D721Med (cell line): ENCODE measurements at places on chromosomes 2 and 18.

GRCh38 chr2:231894566-231895380 is 31.4 kb downstream of the NPPC start:
- no peak for DNase-seq

DNA sequence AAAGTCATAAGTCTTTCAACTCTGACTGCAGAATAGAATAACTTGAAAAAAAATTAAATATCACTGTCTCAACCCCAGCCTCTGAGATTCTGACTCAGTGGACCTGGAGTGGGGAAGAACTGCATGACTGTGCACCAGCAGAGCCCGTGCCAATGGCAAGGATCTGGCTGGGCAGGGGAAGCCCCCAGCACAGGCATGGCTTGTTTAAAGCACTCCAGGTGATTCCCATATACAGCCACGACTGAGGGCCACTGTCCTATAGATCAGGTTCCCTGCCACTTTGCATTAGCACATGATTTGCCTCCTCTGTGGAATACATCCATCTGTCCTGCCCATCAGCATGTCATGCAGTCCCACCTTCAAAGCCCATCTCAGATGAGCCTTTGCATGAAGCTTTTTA is 45.9 kb upstream of the NCK2 start:
- DNase-seq: no peak

DNA sequence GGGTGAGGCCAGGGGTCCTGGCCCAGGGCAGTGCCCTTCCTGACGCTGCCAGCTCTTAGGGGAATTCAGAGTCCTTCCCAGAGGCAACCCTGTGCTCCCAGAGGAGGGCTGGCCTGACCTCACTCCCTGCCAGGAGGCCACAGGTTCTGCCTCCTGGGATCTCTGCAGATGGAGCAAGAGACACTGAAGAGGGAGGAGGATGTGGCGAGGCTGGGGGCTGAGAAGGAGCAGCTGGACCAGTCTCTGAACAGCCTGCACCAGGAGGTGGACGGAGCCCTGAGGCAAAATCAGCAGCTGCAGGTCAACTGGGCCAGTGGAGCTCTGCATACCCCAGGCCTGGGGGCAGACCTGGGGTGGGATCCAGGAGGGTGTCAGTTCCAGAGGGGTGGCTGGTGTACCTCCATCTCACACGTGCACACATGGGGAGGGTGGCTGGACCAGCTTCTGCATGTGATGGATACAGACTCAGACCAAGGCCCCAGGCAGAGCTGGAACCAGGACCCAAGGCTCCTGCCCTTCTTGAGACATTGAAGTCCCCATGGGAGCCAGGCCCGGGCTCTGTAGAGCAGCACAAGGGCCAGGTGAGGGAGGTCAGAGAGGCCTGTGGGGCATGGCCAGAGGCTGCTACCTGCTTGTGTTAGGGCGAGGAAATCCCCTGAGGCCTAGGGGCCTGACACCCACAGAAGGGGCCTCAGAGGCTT is 9.7 kb upstream of the SNED1 start:
- DNase-seq: no peak

- DNase-seq: no peak
These were observed 434.7 kb downstream of the EIPR1 start for GRCh38 chr2:2942906-2943305.

DNA sequence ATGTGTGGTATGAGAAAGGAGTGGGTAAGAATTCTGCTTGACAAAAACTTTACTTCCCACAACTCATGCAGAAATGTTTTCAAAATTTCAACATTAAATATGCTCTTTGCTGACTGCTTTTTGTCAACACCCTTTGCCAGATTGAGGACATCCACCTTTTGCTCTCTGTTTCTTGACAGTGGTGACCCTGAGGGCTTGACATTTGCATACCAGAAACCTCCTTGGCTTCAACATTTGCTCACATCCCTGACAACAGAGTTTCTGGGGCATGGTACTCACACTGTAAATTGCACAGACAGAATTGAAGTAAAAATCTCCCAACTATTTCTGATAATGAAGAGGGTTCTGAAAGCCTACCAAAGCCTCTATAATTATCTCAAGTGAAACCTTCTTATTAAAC is 95.7 kb downstream of the RND3 start:
- no peak for DNase-seq

- no peak for DNase-seq
These were observed 226.4 kb upstream of the SALL3 start for GRCh38 chr18:78753240-78753639.

DNA sequence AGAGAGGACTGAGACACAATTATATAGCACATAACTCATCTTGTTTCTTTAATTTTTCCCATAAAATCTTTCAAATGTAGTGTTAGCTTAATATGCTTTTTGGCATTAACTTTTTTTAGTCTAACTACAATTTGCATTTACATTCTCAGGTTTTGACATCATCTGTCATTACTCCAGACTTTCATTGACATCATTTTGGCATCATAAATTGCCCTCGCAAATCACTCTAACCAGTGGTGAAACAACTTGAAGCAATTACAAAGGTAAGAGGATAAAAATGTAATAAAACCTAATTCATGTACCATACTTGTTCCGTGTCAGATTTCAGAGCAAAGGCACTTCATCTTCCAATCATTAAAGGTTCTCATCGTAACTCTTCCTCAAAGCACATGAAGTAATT is 41.4 kb downstream of the RFX8 start:
- DNase-seq: no peak

DNA sequence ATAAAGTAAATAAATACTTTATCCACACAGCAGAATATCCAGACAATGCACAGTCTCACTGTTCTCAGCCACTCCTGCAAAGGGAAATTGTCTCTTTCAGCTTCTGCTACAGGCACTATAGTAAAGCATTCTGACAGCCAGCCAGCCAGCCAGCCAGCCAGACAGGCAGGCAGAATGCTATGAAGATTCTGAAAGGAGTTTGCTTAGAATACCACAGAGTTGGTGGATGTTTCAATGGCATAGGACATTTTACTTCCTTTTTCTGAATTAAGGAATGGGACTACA is 116.1 kb upstream of the CYP26B1 start:
- no peak for DNase-seq

DNA sequence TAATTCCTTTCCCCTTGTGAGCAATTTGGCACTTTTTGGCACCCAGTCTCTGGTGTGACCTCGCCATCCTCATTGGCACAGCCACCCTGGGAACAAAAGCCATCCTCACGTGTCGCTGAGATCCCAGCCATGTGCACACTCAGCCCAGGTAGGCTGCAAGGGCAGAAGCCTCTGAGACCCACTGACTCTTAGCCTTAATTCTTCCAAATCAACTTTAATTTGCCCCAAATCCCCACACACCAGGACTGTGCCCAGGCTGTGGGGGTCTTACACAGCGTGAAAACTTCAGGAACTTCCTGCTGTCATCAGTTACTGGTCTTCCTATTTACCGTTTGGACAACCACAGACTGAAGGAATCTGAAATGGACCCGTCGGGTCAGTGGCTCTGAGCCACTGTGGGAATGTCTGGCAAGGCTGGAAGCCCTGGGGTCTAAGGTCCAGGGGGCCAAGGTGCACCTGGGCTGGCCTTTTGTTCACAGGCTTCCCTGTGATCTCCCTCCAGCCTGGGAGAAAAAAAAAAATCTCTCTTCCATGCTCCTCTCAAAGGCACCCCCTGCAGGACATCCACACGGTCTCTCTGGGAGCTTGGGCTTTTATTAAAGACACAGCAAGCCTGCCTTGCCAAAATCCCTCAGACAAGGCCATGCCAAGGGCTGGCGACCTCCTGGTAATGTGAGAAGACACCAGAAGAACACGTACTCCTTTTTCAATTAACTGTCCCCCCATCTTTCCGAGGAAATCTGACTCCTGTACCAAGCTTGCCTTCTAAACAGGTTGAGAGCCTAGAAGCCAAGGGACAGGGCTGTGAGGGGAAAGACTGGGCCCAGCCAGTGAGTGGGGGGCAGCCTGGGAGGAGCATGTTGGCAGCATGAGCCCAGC is 42.1 kb upstream of the LAPTM4A start:
- DNase-seq: no peak

- DNase-seq: no peak
These were observed 83.5 kb downstream of the HRH4 start for GRCh38 chr18:24543795-24544498.

DNA sequence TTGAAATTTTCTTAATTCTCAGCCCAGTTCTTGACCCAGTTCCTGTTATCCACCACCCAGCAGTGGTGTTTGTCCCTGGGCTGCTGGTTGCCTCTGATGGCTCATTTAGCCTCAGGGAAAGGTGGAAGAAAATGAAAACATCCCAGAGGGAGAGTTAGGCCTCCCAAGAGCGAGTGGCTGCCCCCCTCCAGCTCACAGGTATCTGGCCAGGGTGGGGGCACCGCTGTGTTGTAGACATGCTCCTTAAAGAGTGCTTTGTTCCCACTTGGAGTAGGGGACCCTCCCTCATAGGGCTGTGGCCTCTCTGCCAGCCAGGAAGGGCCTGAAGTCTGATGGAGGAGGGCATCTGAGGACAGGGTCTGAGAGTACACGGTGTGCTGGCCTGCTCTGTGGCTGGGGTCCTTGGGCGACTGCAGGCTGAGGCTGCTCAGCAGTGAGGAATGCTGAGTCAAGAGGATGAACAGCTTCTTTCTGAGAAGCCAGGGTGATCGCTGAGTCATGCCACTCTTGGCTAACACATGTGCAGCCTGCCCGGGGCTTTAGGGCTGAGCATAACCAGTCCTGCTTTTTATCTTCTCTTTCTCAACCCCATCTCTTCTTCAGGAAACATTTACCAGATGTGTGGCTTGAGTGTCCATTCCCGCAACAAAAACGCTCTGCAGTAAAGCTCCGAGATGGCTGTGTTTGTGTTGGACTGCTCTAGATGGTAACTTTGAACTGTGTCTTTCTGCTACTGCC is 72.3 kb downstream of the IL1R2 start:
- no peak for DNase-seq

- DNase-seq: no peak
These were observed 61.0 kb downstream of the PXDN start for GRCh38 chr2:1683297-1683696.

GRCh38 chr2:38649176-38649728 is 16.7 kb upstream of the GALM start:
- no peak for DNase-seq

GRCh38 chr2:8643996-8644356 is 37.9 kb upstream of the ID2 start:
- DNase-seq: no peak

GRCh38 chr2:42844366-42844765 is 52.0 kb upstream of the HAAO start:
- DNase-seq: no peak

DNA sequence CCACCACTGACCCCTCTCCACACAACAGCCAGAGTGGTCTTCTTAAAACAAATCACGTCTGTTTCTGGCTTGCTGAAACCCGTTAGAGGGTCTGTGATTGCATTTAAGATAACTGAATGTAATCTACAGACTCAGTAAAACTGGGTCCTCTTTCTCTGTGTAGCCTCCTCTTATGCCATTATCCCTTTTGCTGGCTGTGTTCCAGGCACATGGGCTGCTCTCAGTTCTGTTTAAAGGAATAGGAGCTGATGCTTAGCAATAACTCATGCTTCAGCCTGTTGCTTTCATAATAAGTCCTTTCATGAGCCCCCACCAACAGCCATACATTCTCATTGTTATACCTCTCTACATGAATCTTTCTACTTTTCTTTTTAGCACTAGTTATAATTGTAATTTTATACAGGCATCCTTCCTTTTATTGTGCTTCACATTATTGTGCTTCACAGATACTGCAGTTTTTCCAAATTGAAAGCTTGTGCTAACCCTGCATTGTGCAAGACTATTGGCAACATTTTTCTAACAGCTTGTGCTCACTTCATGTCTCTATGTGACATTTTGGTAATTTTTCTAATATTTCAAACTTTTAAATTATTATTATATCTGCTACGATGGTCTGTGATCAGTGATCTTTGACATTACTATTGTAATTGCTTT is 782.6 kb downstream of the MBD2 start:
- no peak for DNase-seq

DNA sequence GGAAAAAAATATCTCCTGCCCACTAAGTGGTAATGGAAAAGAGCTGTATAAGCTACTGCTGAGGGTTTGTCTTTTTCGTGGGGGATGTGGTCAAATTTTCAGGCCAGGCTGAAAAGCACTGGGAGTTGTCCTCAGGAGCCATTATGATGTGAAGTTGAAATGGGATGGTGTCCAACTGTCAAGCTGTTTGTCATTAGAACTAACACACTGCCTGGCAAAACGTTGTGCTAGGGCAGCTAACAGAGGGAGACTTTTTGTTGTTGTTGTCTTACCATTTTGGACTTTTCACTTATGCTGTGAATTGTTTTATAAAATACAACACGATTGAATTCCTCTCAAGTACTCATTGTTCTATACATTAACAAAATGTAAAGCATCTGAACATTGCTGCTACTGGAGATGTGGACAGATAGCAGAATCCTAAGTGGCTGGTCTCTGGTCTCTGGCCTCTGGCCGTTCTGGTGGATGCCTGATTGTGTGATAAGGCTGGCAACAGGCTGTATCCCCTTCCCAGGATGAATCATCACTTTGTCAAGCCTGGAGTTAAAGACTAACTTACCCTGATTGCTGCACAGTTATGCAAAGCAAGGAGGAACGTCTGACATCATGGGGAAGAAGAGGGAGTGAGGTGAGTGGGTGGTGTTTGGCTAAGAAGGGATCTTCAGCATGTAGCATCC is 2.3 kb downstream of the MYO1B start:
- no peak for DNase-seq

GRCh38 chr2:10056439-10056838 is 13.1 kb downstream of the KLF11 start:
- no peak for DNase-seq

GRCh38 chr2:224135881-224136280 is 96.8 kb upstream of the SERPINE2 start:
- no peak for DNase-seq

GRCh38 chr2:202187570-202187969 is 50.8 kb downstream of the SUMO1 start:
- no peak for DNase-seq
